Memory B cell (primary cell): ENCODE measurements at places on chromosomes 6 and 20.

- DNase-seq, result no peak
Measured at GRCh38 chr6:33549196-33549595, 30.9 kb downstream of the BAK1 start.

- DNase-seq, result no peak
Measured at GRCh38 chr20:44717986-44718385, 2.8 kb downstream of the CCN5 start.

DNA sequence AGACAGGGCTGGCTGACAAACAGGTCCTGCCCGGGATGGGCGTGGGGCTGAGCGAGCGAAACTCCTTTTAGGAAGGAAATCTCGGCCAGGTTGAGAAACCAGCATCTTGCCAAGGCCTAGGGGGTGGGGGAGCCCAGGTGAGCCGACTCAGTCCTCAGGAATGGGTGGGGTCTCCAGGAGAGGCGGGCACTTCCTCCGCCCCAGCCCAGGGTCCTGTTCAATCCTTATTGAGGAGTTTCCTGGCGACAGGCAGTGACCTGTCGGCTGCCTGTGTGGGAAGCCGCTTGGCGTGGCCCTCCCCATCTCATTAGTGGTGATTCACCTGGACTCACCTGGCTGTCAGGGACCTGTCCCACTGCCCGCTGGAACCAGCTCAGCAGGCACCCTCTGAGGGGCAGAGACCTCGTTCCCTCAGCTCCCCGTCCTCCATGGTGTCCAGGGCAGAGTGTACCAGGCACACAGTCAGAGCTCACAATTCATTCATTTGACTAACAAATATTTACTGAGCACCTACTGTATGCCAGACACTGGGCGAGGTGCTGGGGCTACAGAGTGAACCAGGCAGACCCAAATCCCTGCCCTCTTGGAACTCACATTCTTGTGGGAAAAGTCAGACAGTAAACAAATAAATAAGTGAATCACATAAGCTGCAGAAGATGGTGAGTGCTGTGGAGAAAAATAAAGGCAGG lies 51.1 kb downstream of the FGD2 start:
- DNase-seq, result no peak

- DNase-seq, result no peak
Measured at GRCh38 chr6:168725802-168726201, 284.8 kb downstream of the SMOC2 start.

DNA sequence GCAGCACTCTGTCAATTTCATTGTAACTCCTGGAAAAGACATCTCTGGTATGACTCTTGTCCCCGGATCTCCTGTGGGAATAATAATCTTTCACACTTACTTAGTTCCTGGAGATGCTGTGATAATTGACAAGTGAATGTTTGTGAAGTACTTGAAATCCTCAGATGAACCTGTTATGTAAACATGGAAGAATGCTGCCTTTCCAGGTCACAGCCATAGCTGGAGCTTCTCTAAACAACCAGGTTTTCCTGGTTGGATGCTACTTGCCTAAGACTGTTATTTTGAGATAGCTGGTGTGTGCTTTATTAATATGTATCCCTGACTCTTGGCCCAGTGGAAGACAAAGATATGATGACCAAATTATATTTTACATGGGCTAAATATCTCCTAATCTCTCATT lies 228.6 kb downstream of the KCNQ5 start:
- no peak for DNase-seq

GRCh38 chr20:24978513-24978912 lies 14.0 kb downstream of the APMAP start:
- no peak for DNase-seq

GRCh38 chr6:5695260-5696245 lies 311.2 kb downstream of the NRN1 start:
- DNase-seq, result no peak

- no peak for DNase-seq
Measured at GRCh38 chr6:30515106-30515505, 25.8 kb downstream of the HLA-E start.
